Stimulated activated CD4-positive, alpha-beta T cell treated with anti-CD3 and anti-CD28 coated beads, Interleukin-1b, Interleukin-23, amount 100 ng/mL, for 1 hour (primary cell): ENCODE measurements at places on chromosomes 16 and 17.

GRCh38 chr17:61575352-61575975 lies 15.6 kb downstream of the NACA2 start:
- no peak for DNase-seq

GRCh38 chr17:29643817-29644160 lies 21.1 kb upstream of the CORO6 start:
- DNase-seq: no peak

DNA sequence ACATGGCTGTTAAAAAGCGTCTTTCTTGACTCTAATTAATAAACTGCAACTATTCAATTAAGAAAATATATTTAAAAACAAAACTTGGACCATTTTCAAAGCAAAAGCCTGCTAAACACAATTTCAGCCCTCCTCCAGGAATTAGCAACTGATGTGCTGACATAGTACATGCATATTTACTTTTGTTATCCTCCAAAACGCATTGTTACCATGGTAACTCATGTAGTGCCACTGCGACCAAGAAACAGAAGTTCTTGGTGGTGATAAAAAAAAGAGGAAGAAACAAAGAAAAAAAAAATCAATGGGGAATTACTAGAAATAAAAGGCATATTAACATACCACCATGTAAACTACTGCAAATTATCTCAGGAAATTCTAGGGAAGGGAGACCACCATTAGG lies 793.4 kb upstream of the CDH8 start:
- DNase-seq: no peak

DNA sequence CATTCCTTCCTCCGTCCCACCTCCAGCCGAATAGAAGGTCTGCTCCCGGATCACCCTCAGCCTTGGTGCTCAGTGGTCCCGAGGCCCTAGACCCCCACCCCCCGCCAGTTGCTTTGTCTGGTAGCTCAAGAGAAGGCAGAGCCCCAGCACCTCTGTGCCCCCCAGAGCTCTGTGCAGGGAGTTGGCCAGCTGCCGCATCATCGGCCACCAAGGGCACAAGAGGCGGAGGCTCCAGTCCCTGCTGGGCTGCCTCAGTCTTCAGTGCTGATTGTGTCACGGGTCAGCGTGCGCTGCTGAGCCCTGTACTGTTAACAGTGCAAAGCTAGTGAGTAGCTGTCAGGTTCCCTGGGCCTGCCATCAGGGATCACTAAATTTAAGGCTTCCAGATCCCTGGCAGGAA lies 22.2 kb upstream of the DRG2 start:
- DNase-seq: no peak

GRCh38 chr17:48646183-48647102 lies 20.3 kb upstream of the HOXB9 start:
- no peak for DNase-seq

DNA sequence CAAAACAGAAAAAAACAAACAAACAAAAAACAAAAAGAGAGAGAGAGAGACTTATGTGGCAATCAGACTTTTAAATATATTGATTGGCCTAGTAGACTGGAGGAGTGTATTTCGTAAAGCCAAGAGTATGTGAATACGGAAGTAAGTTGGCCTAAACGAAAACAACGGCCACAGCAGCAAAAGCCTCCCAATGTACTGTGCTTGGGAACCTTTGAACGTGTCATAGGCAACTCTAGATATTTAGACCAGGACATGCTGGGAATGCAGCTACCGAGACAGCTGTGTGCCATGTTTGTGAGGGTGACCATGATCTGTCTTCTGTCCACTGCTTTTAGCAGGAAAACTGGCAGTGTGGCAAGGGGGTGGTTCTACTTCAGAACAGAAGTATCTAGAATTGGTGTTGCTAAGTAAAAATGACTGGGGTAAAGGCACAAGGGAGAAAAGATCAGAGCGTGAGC lies 7.4 kb downstream of the MAF start:
- no peak for DNase-seq
